ENCODE measurements at places on chromosomes 3 and 15.

- H3K4me3 ChIP-seq: no peak overlapping the region
- no peaks in the 10 kb centered on the region for H3K27me3 ChIP-seq
- no peaks in the 10 kb centered on the region for H3K36me3 ChIP-seq
These were observed 443.2 kb upstream of the TBL1XR1 start for GRCh38 chr3:177640319-177640965.

DNA sequence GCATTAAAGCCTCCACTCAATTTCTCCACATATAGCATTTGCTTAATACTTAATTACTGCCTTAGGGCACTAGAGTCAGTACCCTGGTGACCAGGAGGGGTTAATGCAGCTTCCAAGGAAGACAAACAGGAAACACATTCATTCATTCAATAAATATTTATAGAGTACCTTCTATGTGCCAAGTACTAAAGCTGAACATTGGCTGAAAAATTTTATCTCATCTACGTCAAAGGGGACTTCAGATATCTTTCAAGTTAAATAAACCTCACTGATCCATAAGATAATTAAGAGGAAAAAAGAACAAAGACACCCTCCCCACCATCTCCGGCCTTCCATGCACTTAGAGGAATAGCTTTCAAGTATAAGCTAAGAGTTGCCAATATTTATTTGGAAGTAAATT, 156.9 kb upstream of the PRICKLE2 start:
- H3K27me3 ChIP-seq: no peaks in the 10 kb centered on the region
- DNase-seq: no peak
- no peak overlapping the region for H3K4me3 ChIP-seq
- no peak overlapping the region for H3K27ac ChIP-seq
- H3K36me3 ChIP-seq: no peaks in the 10 kb centered on the region

DNA sequence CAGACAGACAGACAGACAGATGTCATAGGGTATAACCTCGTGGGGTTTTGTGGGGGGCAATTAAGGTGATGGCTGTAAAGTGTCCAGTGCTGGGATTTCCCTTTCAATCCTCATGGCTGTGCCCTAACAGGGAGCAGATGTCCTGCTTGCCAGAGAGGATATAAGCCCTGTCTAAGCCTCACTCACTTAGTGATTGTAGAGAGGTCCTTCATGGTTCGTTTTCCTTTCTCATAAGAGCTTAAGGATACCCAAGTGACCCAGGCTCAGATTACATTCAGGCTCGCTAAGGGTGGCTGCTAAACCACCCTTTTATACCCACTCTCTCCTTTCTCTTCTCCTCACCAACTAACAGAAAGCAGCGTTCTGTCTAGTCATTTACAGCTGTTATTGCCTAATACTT, 19.2 kb downstream of the LYSMD2 start:
- no peak for DNase-seq
- no peak overlapping the region for H3K27ac ChIP-seq
- H3K36me3 ChIP-seq: peaks cover 13% of the 10 kb centered on the region
- no peak overlapping the region for H3K4me3 ChIP-seq

GRCh38 chr3:49841126-49841696, 15.2 kb downstream of the TRAIP start:
- H3K4me1 ChIP-seq: no peaks in the 10 kb centered on the region
- H3K27ac ChIP-seq: no peak overlapping the region
- no peak for DNase-seq

GRCh38 chr3:12965999-12966846, 107.0 kb downstream of the IQSEC1 start:
- no peak for DNase-seq
- H3K27ac ChIP-seq: peak overlapping the region; percentile 94
- peak overlapping the region; percentile 97 for H3K4me3 ChIP-seq
- H3K36me3 ChIP-seq: no peaks in the 10 kb centered on the region
- H3K27me3 ChIP-seq: no peaks in the 10 kb centered on the region

GRCh38 chr3:143977341-143978262, 6.0 kb downstream of the DIPK2A start:
- peaks cover 64% of the 10 kb centered on the region for H3K4me1 ChIP-seq
- peak overlapping the region; percentile 62 for H3K27ac ChIP-seq
- DNase-seq: no peak
- H3K36me3 ChIP-seq: no peaks in the 10 kb centered on the region
- peak overlapping the region; percentile 34 for H3K4me3 ChIP-seq
- no peaks in the 10 kb centered on the region for H3K27me3 ChIP-seq

GRCh38 chr3:141410408-141410807, 42.1 kb downstream of the ZBTB38 start:
- no peak for DNase-seq
- peaks cover 96% of the 10 kb centered on the region for H3K4me1 ChIP-seq
- H3K27ac ChIP-seq: peak overlapping the region; percentile 99
- H3K4me3 ChIP-seq: no peak overlapping the region
- peaks cover 36% of the 10 kb centered on the region for H3K36me3 ChIP-seq

- H3K27me3 ChIP-seq: no peaks in the 10 kb centered on the region
- H3K4me1 ChIP-seq: no peaks in the 10 kb centered on the region
These were observed 23.8 kb downstream of the NEDD4 start for GRCh38 chr15:55969582-55969981.

DNA sequence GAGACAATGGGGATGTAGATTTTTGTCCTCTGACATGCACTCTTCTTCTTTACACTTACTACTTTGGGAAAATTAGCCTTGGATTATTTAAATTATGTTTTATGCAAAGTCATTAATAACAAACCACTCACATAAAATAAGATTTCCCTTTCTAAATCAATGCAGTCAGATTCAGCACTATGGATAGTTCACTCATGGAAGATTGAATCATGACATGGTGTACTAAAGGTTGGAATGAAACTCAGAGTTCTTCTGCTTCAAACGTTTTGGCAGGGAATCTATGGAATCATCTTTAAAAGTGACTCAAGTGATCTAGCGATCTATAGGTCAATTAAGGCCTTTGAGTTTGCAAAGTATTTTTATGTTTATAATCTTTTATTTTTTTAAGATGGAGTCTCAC, 154.3 kb downstream of the KCNMB2 start:
- H3K27me3 ChIP-seq: no peaks in the 10 kb centered on the region
- no peaks in the 10 kb centered on the region for H3K4me1 ChIP-seq
- H3K4me3 ChIP-seq: no peak overlapping the region

GRCh38 chr3:172226831-172227230, 187.5 kb downstream of the FNDC3B start:
- H3K27ac ChIP-seq: no peak overlapping the region
- no peak for DNase-seq
- H3K4me3 ChIP-seq: no peak overlapping the region

- peaks cover 59% of the 10 kb centered on the region for H3K4me1 ChIP-seq
- no peaks in the 10 kb centered on the region for H3K27me3 ChIP-seq
- peak overlapping the region; percentile 57 for H3K27ac ChIP-seq
- H3K36me3 ChIP-seq: no peaks in the 10 kb centered on the region
These were observed 268.0 kb downstream of the LPP start for GRCh38 chr3:188421836-188422540.

GRCh38 chr3:16336825-16337224, 71.8 kb downstream of the OXNAD1 start:
- peaks cover 12% of the 10 kb centered on the region for H3K4me1 ChIP-seq
- H3K27me3 ChIP-seq: no peaks in the 10 kb centered on the region
- no peaks in the 10 kb centered on the region for H3K36me3 ChIP-seq
- DNase-seq: no peak

DNA sequence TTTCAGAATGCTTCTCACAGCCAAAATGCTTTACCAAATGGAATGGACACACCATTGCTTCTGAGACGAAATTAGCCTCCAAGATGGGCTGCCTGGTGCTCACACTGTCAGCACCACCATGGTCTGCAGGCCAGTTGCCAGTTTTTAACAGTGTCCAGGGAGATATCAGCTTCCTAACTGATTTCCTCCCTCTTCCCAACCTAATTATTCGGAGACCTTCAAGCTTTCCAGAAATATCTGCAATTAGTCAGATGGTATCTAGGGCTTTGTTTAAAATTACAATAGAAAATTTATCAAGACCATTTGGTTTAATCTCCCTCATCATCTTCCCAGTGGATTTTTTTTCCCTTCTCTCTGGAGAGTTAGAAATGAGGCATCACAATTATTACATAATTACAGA, 287.5 kb downstream of the ZPLD1 start:
- H3K4me1 ChIP-seq: no peaks in the 10 kb centered on the region
- no peak for DNase-seq
- no peaks in the 10 kb centered on the region for H3K36me3 ChIP-seq

- no peaks in the 10 kb centered on the region for H3K4me1 ChIP-seq
- H3K4me3 ChIP-seq: no peak overlapping the region
- DNase-seq: no peak
- H3K36me3 ChIP-seq: no peaks in the 10 kb centered on the region
- no peaks in the 10 kb centered on the region for H3K27me3 ChIP-seq
These were observed 23.3 kb upstream of the LARS2 start for GRCh38 chr3:45365060-45365459.

DNA sequence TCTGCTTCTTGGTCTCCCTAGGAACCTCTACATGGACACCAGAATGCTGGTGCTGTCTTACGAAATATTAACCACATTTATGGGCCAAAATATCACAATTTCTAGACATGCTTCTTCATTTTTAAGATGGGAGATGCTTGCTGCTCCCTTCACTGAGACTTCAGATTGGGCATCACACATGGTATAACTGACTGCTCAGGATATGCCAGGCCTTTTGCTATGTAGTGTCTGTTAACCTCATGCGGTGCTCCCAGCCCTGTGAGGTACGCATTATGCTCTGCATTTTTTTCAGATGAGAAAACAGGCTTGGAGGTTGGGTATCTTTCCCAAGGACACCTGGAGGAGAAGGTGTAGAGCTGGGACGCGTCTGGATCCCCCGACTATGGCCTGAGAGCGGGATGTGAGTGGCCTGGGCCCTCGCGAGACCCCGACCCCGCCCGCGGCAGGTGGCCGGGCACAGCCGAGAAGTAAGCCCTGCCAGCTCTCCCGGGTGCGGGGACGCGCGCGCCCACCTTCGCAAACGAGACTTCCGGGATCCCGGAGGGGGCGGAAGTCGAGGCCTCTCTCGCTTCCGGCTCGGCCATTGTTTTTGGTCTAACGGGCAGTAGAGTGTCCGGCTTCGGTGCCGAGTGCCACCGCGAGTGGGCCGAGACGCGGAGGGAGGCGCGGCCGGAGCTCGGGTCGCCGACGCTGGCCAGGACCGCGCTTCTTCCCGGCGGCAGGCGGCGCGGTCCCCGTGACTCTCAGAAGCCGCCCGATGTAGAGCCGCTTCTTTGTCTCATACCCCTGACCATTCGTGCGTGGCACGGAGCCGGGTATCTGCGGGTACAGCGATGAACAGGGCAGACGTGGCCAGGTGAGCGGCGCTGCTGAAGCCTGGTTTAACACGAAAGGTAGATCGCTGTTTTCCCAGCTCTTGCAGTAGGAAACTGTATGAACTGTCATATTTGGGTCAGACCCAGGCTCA, at the start of gene ZKSCAN7:
Gene ZKSCAN7, plus strand, starts transcription at position 568 of the 967 bp plus-strand sequence. CDS start 1,855 bp downstream, outside the sequence.
- H3K4me1 ChIP-seq: peaks cover 16% of the 10 kb centered on the region
- H3K27me3 ChIP-seq: peaks cover 25% of the 10 kb centered on the region
- peak within 1 kb of the TSS; percentile 85 for H3K27ac ChIP-seq

GRCh38 chr15:96767703-96768434, 437.4 kb downstream of the NR2F2 start:
- no peak overlapping the region for H3K27ac ChIP-seq
- no peaks in the 10 kb centered on the region for H3K36me3 ChIP-seq
- H3K27me3 ChIP-seq: no peaks in the 10 kb centered on the region

- H3K27ac ChIP-seq: no peak overlapping the region
- H3K36me3 ChIP-seq: no peaks in the 10 kb centered on the region
- no peak for DNase-seq
- peaks cover 77% of the 10 kb centered on the region for H3K27me3 ChIP-seq
- peaks cover 14% of the 10 kb centered on the region for H3K4me1 ChIP-seq
These were observed 2.9 kb downstream of the IGDCC3 start for GRCh38 chr15:65374821-65375401.

GRCh38 chr3:160879859-160880258, 123.8 kb downstream of the PPM1L start:
- H3K27ac ChIP-seq: no peak overlapping the region
- no peaks in the 10 kb centered on the region for H3K4me1 ChIP-seq
- H3K27me3 ChIP-seq: no peaks in the 10 kb centered on the region
- no peaks in the 10 kb centered on the region for H3K36me3 ChIP-seq
- DNase-seq: no peak
- no peak overlapping the region for H3K4me3 ChIP-seq

DNA sequence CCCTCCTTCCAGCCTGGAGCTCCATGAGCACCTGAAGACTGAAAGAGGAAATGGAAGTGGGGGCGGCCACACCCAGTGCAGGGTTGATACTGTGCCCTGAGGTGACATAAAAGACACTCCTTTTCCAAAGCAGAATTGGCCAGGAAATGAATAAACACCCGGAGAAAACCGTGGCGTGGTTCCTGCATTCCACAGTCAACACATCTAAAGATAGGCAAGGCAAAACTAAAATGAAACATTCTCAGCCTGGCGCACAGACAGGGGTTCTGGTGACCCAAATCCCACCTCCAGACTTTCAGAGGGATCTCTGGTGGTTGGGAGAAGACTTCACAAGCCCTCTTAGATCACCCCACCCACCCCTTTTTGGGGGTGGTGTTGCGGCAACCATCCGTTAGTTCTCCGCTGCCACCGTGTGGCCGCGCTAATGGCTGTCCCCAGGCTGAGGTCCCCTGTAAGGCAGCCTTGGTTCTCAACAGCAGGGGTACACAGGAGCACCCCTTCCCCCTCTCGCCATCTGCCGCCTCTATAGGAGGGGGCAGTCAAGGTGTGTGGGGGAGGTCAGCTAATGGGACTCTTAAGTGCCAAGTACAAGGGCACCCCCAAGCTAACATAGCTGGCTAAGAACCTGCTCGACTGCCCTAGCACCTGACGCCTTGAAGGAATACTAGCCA, 2.5 kb upstream of the MST1R start:
- peaks cover 47% of the 10 kb centered on the region for H3K4me1 ChIP-seq
- H3K4me3 ChIP-seq: peak overlapping the region; percentile 42
- H3K36me3 ChIP-seq: peaks cover 27% of the 10 kb centered on the region

- peaks cover 5% of the 10 kb centered on the region for H3K27me3 ChIP-seq
- no peaks in the 10 kb centered on the region for H3K36me3 ChIP-seq
- H3K4me3 ChIP-seq: no peak overlapping the region
- H3K4me1 ChIP-seq: no peaks in the 10 kb centered on the region
- no peak overlapping the region for H3K27ac ChIP-seq
- DNase-seq: no peak
These were observed 121.5 kb downstream of the POLR2M start for GRCh38 chr15:57827971-57828370.

DNA sequence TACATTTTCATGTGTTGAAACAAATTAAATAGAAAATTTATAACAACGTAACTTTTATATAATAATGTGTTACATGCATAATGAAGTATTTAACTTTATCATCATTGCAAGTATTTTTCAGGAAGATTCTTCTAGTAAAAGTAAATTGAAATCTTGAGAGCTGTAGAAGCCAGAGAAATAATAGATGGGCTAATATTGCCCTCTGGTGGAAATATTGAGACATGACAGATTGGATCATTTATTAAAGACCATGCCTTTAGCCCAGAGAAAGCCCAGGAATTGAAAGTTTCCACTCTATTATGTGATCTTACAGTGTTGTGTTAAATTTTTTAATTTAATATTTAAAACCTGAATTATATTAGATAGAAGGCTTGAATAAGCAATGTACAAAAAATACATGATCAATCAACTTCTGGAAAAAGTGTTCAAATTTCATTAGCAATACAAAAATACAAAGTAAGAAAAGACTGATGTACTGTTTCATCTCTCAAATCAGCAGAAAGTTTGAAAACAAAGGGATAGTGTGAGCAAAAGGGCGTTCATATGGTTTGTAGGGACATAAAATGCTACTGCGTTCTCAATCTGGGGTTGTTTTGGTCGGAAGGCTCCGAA, 52.7 kb upstream of the SPTSSB start:
- H3K27me3 ChIP-seq: no peaks in the 10 kb centered on the region
- H3K4me3 ChIP-seq: no peak overlapping the region
- no peaks in the 10 kb centered on the region for H3K4me1 ChIP-seq
- DNase-seq: no peak
- H3K27ac ChIP-seq: no peak overlapping the region
